ENCODE measurements at places on chromosomes 6 and 20.

GRCh38 chr6:133741375-133741861, 147.5 kb upstream of the TCF21 start:
- ATAC-seq, result no peak

DNA sequence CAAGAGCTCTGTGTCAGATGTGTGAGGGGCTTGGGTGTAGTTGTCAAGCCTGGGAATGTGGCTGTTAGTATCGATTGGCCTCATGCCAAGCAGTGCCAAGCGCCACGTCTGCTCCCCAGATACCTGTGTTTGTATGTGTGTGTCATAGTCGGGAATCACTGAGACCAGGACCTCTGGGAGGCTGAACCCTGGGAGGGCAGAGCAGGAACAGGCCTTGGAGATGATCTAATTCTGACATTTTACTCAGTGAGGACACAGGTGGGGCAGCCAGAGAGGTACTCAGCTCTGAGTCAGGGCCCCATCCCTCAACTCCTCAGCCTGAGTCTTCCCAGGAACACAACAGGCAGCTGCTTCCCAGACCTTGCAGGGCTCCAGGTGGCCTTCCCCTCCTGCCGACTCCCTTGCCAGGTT, 51.2 kb upstream of the FANCE start:
- ATAC-seq, result no peak

- no peak for ATAC-seq
These were observed 121.8 kb downstream of the SASH1 start for GRCh38 chr6:148464319-148465010.

GRCh38 chr20:5164645-5165625, 38.1 kb downstream of the CDS2 start:
- ATAC-seq, result no peak

- ATAC-seq, result no peak
These were observed 13.8 kb downstream of the ITPR3 start for GRCh38 chr6:33634946-33635345.

DNA sequence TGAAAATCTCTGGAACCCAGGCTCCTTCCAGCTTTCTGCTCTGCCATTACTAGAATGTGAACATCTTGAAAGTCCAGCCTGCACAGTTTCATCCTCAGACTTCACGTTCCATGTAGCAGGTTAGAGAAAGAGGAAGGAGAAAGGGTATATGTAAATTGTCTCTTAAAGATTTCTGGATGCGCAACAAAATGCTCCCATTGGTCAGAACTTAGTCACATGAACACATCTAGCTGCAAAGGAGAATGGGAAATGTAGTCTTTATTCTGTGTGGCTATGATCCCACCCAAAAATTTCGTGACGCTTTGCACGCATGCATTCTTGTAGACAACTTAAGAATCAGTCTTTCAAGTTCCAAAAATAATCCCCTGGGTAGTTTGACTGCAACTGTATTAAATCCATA, 46.4 kb upstream of the CHD6 start:
- no peak for ATAC-seq

DNA sequence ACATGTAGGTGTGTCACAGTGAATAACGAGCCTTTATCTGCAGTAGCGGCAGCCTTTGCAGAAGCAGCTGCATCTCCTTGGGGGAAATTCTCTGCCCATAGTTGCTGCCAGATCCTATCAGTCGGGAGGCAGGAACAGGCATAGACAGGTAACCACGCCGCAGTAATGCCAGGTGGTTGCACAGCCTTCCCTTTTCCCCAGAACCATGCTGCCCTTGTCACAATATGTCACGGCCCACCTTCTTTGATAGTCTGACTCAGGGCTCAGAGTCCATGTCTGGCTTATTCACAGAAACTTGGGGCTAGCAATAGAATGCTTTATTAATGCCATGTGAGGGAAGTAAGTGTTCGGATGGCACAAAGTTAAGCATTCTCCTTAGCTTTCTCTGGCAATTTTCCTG, 76.6 kb downstream of the F13A1 start:
- no peak for ATAC-seq

All from activated CD4-positive, CD25-positive, alpha-beta regulatory T cell treated with anti-CD3 and anti-CD28 coated beads, Interleukin-2, amount 50 U/mL, for 24 hours (primary cell).